ENCODE measurements at places on chromosomes 12 and 14.

- no peak for DNase-seq
Observed at GRCh38 chr12:88383405-88383804, 196.9 kb downstream of the KITLG start.

DNA sequence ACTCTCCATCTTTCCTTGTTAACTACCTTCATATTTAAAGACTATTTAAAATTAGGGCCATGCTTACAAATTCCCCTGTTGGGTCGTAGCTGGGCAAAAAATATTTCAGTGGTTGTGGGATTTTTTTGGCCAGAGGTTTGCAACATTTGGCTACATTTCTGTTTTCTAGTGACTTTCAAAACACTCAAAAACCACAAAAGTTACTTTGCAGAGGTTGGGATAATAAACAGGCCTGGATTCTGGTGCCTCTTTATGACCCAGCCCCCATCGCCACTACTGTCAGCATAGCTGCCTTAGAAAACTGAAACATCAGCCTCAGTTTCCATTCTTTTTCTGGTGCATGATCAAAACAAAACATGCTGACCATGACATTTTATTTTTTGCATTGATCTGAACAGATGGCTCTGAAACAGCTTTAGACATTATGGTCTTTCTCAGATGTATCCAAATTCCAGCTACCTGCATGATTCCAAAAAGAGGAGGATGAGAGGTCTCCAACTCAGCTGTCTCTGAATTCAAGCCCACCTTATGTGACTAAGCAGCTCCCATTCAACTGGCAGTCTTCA is 5.2 kb downstream of the DPF3 start:
- no peak for DNase-seq

GRCh38 chr14:56136571-56137452 is 18.6 kb downstream of the PELI2 start:
- no peak for DNase-seq

DNA sequence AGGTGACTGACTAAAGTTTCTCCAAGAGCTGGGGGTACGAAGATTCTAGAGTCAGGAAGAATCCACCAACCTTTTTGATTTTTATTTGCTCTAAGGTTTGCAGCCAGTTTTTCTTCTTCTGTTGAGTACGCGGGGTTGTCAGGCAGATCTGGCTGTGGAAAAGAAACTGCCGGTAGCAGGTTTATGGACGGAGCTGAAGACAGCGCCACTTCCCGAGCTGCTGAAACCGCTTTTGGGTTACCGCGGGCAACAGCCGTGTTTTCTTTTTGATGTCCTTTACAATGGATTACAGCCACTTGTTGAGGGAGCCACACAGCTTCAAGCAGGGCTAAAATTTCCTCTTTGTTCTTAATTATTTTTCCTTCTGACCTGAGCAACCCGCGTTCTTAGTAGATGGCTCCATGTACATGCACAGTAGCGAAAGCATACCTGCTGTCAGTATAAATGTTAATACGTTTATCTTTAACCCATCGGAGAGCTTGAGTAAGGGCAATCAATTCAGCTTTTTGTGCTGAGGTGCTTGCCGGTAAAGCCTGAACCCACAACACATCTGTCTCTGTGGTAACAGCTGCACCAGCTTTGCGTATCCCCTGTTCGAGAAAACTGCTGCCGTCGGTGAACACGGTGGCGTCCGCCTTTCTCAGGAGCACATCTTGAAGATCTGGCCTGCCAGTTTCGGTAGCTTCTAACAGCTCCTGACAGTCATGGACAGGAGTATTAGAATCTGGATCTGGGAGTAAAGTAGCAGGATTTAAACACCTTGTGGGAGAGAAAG is 674.3 kb downstream of the TMEM121 start:
- DNase-seq, result no peak

DNA sequence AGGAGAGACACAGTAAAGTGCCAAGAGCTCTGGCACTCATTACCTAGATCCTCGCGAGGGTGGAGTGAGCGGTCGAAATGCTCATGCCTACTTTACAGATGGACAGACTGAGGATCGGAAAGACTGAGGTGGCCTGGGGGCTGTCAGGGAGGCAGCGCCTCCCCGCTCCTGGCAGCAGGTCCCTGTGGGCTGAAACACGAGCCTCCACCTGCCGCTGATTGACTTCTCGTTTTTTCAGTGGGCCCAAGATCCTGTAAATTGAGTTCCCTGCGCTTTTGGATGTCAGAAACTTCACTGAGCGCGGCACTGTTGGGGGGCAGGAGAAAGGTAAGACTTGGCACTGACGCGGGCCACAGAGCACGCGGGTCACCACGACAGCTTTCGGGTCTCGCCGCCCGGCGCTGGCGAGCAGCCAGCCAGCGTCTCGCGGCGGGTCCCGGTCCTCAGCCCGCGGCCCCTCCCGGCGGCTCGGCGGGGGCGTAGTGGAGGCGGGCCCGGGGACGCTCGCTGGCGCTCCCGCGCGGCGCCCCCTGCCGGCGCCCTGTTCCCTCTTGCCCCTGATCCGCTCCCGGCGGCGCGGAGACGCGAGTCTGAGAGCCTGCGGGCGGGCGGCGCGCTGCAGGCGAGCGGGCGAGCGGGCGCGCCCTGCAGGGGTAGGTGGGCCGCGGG is 552 bp upstream of the SCN8A start:
- peak; percentile 56 for DNase-seq

GRCh38 chr14:74867673-74868072 is 8.3 kb downstream of the PROX2 start:
- no peak for DNase-seq

GRCh38 chr12:59084511-59085375 is 164.4 kb upstream of the LRIG3 start:
- no peak for DNase-seq

DNA sequence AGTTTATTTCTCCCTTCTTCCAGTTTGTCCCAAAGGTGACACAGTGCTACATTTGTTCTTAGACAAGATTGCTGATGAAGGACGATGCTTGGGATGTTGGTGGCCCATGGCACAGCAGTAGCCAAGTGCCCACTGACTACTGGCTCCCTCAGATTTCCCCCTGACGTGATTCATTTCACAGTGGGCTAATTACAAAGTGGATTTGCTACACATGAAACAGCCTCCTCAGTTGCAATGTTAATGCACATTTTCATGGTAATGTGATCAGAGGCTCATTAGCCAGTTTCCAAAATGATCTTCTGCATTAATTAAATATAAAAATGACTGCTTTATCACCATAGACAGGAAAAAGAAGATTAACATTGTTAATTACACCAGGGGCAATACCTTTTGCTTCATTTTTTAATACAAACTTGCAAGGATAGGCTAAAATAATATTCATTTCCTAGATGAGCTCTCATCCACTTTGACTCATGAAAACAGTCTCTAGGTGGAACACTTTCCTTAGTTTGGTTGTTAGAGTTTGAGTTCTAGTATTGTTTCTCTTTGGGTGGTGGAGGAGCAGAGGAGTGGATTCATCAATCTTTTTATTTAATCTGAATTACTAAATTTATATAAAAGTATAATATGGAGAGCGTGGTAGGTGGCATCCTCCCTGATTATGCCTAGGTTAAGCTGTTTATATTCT is 250.9 kb downstream of the PDZRN4 start:
- no peak for DNase-seq

DNA sequence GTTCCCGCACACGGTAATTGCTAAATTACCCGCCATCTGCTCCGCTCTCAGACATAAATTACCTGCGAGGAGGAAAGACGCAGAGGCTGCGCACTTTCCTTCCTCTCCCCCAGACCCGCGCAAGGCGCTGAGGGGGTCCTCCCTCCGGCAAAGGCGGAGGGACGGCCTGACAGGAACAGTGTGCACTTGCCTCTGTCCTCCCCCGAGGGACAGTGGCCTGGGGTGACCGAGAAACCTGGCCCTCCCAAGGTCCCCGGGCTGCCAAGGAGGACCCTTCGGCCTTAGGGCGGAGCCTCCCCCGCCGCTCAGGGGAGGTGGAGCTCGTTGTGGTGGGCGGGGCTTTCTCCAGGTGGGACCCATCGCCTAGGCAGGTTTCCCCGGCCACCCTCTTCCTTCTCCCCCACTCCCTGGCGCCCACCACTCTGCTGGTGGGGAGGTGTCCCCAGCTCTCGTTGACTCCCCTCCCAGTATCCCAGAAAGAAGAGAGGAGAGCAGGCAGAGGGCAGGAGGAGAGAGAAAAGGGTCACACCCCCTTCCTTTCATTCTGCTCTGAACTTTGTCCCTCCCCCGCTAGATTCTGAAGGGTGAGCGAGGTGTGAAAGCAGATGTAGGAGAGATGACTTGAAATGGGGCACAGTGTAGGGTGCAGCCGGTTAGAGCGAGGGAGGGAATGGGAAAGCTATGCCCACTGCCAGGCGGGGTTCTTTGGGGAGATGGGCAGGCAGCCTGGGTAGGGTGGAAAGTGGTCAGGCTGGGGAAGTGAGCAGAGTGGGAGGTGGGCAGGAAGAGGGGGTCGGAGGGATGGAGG is 11.4 kb upstream of the CALCOCO1 start:
- no peak for DNase-seq

DNA sequence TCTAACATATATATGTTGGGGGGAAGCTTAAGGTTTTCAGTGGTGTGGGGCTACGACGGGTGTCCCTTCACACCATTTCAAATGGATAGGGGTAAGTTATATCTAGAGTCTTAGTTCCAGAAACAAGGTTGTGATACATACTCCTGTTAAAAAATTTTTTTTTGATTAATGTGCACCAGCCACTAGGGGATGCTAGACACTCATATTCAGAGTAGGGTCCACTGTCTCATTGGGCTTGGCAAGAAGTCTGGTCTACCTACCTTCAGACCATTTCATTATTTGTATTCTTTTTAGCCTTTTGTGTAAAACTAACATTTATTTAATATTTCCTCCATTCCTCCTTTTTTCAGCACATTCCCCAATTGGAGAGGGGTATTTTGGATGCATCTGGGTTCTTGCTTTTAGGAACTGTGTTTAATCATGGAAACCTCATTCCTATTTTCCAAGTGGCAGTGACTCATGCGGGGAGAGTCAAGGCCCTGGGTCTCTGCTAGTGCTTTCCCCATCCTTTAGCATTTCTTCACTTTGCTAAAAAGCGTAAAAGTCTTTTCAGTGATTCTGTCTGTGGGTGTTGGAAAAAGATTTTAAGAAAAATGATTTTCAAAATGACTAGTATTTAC is 33.4 kb downstream of the ANO4 start:
- DNase-seq, result no peak

- no peak for DNase-seq
Observed at GRCh38 chr14:39085933-39086332, 17.1 kb downstream of the SEC23A start.

DNA sequence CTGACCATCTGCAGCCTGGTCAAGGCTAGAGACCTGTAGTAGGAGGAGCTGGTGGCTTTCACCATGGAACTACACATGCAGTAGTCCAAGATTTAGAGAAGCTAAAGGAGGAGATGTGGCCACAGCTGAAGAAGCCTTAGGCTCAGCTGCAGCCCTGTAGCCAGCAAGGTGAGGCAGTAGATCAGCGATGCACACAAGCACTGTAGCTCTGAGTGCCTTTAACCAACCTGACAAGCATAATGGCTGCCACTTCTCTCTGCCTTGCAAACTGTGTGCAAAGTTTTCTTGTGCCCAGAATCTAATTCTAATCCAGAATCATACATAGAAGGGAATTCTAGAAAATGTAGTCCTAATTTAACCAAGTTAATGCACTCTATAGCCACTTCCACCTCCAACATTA is 159.0 kb upstream of the ARID2 start:
- no peak for DNase-seq

- DNase-seq, result no peak
Observed at GRCh38 chr12:108666401-108666881, 32.7 kb upstream of the SELPLG start.

GRCh38 chr12:9606736-9607372 is 862 bp downstream of the KLRB1 start:
- no peak for DNase-seq

- DNase-seq, result no peak
Observed at GRCh38 chr12:53927220-53928029, 11.2 kb upstream of the HOXC13 start.

GRCh38 chr12:110744601-110745264 is 2.0 kb upstream of the PPP1CC start:
- no peak for DNase-seq

DNA sequence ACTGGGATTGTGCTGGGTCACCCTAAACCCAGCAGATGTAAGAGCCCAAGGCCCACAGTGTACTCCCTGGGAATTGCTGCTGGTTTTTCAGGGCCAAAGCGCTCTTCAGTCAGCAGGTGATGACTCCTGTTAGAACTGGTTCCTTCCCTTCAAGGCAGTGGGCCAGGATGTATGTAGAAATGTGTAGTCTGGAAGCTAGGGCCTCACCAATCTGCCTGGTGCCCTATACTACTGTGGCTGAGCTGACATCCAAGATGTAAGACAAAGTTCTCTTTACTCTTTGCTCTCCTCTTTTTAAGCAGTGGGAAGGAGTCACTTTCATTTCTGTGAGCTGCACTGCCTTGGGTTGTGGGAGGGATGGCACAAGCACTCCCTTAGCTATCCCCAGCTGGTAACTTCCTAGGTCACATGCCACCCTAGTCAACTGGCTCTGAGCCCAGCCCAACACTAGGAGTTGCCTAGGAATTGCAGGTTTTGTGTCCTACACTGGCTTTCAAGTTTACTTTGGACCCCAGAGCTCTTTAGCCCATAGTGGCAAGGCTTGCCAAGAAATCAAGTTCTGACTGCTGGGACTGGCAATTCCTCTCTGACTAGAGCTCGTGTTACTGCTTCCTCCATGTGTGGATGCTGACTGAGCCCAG is 249.2 kb downstream of the C12orf50 start:
- DNase-seq, result no peak

DNA sequence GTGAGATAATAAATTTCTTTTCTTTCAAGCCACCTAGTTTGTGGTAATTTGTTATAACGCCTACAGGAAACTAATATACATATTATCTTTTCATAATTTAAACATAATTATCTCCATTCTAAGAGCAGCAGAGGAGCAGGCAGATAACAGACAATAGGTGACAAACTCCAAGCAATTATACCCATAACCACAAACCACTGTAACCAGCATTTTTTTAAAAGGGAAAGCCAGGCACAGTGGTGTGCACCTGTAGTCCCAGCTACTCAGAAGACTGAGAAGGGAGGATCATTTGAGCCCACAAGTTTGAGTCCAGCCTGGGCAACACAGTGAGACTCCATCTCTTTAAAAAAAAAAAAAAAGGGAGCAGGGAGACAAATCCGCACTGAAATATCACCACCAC is 54.9 kb downstream of the ATF7 start:
- DNase-seq, result no peak

DNA sequence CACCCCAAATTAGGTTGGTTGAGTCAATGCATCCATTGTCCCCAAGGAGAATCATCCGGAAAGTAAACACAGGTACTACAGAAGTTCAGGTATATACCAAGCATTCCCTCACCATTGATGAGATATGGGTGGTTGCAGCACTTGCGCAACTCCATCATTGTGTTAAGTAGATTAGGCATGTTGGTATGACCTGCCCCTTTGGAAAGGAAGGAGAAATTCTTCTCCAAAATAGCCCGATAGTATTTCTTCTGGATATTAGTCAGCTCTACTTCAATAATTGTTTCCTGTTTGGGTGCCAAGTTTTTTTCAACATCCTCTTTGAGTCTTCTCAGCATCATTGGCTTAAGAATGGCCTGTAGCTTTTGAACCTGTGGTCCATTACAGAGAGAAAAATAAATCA is 21.3 kb upstream of the SUPT16H start:
- no peak for DNase-seq

GRCh38 chr12:32455607-32456071 is 56.3 kb downstream of the FGD4 start:
- DNase-seq, result no peak
